ENCODE measurements at places on chromosomes 11 and 22.

DNA sequence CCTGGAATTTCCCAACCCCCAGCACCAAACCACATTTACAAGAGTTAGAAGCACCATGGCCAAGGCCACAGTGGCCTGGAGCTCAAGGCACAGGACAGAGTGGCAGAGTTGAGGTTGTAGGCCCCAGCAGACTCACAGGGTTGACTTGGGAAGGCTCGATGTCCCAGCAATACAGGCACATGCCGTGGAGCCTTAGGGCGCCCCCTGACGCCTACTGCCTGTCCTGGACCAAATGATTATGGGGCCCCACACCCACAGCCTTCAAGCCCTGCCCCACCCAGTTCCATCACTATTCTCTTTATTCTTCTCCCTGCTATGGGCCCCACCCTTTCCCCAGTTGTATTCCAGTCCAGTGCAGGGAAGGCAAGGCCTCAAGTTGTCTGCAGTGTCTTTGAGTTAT is at the start of gene CCDC179:
TSS of gene CCDC179 (minus strand) at position 234 of the 400 bp plus-strand sequence. CDS start at position 181, 53 bp downstream.
- DNase-seq = no peak

- peak; percentile 25 for DNase-seq
Observed at GRCh38 chr11:21053466-21053865, 384.1 kb downstream of the NELL1 start.

DNA sequence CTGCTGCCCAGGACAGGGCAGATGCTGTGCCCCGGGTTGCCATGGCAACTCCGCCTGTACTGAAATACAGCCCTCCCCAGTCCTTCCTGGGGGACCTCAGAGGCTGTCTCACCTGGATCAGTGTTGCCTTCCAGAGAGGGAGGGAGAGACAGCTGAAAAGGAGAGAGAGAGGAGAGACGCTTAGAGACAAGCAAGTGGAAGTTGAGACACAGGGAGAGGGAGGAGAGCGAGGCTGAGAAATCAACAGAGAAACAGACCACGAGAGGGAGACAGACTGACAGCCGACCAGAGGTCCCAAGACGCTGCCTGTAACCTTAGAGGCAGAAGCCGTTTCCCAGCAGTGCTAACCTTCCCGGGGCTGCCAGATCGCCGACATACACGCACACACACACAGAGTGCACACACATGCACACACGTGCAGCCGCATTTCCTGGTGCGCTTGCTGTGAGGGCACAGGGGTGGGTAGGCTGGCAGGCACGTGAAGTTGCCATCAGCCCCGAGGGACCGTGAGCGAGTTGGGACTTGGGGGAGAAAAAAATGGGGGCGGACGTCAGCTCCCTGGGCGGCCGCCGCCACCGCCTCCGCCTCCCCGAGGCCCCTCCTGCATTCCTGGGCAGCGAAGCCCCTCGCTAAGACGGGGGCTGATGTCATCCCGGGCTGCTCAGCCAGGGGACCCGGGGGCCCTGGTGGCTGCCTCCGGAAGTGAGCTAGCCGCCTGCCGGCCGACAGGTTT is 88.6 kb upstream of the CRYBB3 start:
- DNase-seq = peak; percentile 63

- DNase-seq = no peak
Observed at GRCh38 chr11:20111871-20112270, 48.4 kb downstream of the DBX1 start.

DNA sequence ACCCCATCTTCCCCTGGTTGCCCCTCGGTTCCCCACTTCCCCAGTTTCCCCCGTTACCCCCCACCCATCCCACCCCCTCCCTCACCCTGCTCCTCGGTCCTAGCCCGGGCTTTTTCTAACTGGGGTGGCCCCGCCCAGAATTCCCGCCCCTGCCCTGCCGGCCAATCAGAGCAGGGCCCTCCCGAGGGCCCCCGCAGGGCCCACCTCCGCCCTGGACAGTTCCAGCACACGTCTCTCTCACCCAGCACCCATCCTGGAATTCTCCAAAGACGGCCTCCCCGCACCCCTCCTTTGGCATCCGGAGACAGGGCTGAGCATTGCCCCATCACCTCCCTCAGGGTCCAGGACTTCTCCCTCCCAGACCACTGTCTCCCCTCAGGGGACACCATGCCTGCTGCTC is at the start of gene H19:
TSS of gene H19 (minus strand) at position 88 of the 400 bp plus-strand sequence.
- DNase-seq = no peak

- no peak for DNase-seq
Observed at GRCh38 chr11:110491577-110492320, 62.0 kb downstream of the FDX1 start.

- no peak for DNase-seq
Observed at GRCh38 chr22:19971276-19972124, 29.9 kb upstream of the TXNRD2 start.

GRCh38 chr22:37896939-37897338 is 9.2 kb upstream of the MICALL1 start:
- DNase-seq = peak; percentile 44

DNA sequence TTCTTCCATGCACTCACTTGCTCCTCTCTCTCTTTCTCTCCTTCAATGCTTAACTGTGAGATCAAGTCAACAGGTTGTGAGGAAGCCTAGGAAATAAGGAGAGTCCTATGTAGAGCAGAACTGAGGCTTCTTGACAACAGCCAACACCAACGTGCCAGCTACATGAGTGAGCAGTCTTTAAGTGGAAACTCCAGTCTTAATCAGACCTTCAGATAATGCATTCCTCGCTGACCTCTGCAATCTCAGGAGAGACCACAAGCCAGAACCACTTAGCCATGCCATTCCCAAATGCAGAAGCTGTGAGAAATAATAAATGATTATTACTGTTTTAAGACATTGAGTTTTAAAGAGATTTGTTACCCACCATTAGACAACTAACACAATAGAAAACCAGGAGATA is 6.1 kb upstream of the TEAD1 start:
- no peak for DNase-seq

- DNase-seq = no peak
Observed at GRCh38 chr11:29119707-29120618, 896.9 kb downstream of the KCNA4 start.

GRCh38 chr11:2557381-2557780 is 112.6 kb downstream of the KCNQ1 start:
- no peak for DNase-seq

- no peak for DNase-seq
Observed at GRCh38 chr11:64660205-64660604, 62.8 kb downstream of the NRXN2 start.

DNA sequence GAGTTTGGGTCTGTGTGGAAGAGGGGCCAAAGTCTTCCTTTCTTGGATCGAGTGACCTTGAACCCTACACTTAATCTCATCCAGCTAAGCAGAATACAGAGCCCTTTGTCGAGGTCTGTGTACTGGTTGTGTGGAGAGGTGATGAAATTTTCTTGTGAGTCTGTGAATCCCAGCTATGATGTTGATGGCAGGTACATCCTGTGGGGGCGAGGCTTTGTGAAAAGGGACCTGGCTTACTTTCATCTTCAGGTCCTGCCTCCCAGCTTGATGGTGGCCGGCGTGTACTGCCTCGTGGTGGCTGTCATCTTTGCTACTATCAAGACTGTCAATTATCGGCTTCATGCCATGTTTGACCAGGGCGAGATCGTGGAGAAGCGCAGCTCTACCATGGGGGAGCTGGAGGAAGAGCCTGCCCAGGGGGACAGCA is 1.0 kb downstream of the PCNX3 start:
- DNase-seq = peak; percentile 19

GRCh38 chr22:40055143-40055883 is 60.6 kb downstream of the FAM83F start:
- DNase-seq = no peak

DNA sequence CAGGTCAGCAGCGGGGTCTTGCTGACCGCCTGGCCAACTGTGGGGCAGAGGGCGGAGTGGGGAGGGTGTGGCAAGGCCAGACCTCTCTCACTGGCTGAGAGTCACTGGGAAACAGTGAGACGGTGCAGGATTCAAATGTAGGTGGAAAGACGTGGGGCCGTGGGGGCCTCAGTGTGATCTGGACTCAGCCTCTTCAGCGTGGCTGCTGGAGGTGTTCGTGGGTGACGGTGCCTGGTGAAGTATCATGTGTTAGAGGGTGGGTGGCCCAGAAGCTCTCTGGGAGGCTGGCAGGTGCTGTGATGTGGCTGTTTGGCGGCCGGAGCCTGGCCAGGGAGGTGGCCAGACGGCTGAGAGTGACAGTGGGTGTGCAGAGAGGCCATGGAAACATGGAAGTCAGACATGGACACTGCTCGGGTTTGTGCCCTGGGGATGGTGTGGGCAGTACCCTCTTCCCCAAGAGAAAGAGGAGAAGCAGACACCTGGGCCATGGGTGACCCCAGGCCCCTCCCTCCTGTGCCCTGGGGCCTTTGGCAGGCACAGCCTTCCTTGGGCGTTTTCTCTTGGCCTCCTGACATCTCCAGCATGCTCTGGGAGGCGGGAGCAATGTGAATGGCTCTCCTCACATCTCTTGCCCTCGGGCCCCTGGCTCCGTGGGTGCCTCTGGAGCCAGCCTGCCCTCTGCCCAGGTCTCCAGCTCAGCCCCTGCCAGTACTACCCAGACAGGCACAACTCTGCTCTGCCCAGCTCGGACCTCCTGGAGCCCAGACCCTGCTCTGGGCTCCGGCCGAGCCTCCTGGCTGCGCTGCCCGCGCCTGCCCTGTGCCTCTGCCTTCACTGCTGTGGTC is 10.1 kb upstream of the ACR start:
- DNase-seq = no peak

DNA sequence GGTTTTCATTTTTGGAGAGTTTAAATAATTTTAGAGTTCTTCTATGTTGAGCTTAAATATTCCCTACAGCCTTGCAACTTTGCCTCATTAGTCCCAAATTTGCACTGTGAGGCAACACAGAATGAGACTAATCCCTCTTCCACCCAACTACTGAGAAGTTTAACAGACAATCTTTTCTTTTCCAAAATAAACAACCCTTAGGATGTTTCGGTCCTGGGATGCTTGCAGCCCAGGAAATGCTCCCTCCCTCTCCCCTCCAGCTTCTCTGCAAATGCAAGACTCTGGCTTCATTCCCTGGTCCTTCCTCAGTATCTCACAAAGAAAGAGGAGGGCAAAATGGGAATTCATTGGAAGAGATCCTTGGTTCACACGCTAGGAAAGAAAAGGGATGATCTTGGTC is 222.5 kb downstream of the ST3GAL4 start:
- no peak for DNase-seq

DNA sequence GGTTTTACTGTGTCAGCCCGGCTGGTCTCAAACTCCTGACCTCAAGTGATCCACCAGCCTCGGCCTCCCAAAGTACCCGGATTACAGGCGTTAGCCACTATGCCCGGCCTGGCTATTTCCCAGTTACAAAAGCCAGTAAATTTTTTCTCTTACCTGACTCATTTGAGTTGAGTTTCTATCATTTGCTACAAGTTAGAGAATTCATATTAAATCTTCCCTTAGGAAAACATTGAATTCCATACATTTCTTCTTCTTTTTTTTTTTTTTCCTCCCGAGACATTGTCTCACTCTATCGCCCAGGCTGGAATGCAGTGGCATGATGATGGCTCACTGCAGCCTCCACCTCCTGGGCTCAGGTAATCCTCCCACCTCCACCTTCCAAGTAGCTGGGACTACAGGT is 26.0 kb downstream of the CHEK2 start:
- DNase-seq = no peak

- no peak for DNase-seq
Observed at GRCh38 chr11:61019832-61020405, 48.4 kb downstream of the CD6 start.

Data from pons (tissue), 1 donor.